Iris pigment epithelial cell (primary cell): ENCODE measurements at places on chromosomes 6 and 20.

GRCh38 chr6:4434655-4435054, 299.3 kb upstream of the ECI2 start:
- no peak for DNase-seq

GRCh38 chr20:25088267-25088666, 6.3 kb upstream of the VSX1 start:
- DNase-seq = no peak

DNA sequence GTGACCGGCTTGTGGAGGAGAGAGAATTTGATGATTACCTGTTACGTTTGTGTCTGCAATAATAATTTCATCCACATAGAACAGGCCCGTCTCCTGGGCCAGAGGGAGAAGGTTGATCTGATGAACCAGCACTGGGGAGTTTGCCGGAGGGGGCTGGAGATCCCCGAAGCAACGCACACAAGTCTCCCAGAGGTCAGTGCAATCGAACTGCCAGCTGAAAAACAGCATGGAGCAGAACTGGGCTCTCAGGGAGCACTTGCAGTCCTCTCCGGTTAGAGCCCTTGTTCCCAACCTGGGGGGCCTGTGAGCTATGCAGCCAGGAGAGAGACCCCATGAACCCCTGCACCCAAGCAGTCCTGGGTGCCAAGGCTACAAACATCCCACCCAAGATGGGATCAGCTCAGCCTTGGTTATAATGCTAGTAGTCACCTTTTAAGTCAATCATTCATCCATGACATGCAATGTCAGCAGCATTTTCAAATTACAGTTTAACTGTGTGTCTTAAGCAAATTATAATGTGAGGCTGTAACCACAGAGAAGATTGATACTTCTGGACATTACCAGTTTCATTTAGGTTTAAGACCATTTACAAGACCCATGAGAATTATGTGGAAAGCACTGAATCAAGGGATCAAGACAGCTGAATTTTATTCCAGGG, 34.2 kb downstream of the PKHD1 start:
- DNase-seq = no peak

DNA sequence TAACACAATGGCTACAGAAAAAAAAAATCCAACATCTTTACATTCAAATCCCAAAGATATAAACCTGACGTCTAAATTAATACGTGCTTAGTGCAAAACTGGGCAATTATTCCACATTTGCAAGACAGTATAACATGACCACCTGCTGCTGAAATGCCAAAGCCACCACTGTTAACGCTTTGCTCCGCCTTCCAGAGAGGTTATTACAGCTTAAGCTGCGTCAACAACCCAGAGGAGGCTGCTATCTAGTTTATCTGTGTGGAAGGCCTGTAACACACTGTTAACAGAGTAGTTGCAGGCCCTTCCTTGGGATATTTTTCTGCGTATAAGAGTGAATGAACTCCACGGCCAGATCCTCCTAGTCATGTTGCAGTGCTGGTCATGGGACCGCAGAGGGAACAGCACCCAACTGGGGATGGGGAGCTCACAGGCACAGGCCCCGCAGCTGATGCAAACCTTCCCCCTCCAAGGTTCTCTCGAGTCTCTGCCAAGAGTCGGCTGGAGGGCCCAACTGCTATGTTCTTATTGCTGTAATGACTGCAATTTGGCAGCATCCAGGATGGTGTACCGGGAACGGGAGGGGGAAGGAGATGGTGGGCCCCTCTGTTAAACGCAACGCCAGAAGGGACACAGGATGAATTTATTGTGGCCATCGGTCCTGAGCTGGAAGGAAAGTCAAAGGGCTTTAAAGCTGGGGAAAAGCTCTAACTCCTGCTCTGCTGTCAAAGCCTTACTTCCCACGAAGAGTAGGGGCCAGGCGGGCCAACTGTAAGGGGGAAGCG, 993 bp upstream of the NCOA7 start:
- peak; percentile 61 for DNase-seq

DNA sequence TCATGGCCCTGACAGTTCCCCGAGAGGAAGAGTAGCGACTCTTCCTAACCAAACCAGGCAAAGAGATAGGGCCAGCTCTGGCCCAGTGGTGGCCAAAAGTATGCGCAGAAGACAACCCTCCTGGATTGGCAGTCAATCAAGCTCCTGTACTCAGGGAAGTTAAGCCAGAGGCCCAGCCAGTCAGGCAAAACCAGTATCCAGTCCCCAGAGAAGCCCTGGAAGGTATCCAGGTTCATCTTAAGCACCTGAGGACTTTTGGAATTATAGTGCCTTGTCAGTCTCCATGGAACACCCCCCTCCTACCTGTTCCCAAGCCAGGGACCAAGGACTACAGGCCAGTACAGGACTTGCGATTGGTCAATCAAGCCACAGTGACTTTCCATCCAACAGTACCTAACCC, 298.3 kb downstream of the RNGTT start:
- no peak for DNase-seq

DNA sequence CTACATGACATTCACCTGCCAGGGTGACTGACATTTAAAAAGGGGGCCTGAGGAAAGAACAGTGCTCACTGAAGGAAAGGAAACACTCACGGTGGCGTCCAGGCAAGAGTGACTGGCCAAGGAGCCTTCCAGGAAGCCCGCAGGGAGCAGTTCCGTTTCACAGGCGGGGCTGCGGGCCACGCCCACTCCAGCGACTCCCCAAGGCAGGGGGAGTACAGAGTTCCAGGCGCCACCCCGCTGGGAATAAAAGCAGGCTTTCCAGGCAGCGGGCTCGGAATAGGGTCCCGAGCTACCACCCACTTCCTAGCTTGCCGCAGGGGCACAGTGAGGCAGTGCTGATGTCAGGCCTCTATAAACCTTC, 34.2 kb downstream of the PKIG start:
- no peak for DNase-seq

DNA sequence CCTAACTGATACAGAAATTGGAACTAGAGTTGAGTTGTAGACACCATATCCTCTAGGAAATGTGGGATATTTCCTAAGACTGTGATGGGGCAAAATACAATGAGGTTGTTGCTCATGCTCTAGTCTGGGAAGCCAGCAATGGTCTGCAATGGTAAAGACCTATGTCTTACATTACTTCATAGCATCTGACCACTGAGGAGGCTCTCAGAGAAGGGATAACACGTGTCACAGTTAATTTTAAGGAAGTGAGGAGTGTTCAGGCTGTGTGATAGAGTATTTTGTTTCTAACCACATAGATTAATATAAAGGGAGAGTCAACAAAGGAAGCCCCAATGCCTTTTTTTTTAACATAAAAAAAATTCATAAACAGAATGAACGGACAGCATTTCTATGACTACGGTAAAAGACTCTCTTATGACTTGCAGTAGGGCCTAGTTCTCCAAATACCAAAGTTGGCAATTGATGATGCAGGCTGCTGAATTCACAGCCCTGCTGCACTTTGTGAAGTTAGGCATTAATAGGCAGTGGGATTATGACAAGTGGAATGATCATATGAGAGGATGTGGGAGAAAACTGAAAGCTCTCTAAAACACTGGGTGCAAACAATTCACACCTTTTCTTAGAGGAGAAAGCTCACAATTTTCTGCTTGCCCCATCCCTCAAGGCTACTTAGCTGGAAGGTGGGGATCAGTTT, 13.7 kb downstream of the KCNS1 start:
- DNase-seq = no peak

DNA sequence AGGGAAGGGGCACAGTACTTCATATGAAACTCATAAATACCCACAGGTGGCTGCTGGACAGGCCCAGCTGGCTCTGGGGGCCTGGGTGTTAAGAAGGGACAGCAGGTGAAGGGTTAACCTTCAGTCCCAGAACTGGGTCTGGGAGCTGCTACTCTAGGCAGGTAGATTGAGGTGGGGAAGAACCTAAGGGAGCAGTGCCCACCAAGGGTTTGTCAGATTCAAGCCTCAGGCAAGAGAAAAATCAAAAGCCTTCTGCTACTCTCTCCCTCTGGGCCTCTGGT, 5.6 kb downstream of the RPL10A start:
- no peak for DNase-seq

DNA sequence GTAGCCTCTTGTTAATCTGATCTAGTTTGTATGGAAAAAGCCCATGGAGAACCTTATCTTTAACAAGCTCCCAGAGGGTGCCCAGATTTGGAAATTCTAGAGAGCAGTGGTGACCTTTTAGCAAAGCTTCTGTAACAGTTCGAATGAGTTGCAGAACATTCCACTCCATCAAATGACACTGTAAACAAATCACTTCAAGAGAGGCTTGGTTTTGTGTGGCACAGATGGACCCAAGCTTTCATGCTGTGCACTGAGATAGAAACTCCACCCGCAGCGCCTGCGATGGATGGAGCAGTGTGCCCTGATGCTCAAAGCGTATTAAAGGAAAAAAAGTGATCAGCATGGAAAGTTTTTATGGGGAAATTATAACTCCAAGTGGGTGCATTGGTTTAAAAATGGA, 55.1 kb upstream of the ISM1 start:
- DNase-seq = no peak

DNA sequence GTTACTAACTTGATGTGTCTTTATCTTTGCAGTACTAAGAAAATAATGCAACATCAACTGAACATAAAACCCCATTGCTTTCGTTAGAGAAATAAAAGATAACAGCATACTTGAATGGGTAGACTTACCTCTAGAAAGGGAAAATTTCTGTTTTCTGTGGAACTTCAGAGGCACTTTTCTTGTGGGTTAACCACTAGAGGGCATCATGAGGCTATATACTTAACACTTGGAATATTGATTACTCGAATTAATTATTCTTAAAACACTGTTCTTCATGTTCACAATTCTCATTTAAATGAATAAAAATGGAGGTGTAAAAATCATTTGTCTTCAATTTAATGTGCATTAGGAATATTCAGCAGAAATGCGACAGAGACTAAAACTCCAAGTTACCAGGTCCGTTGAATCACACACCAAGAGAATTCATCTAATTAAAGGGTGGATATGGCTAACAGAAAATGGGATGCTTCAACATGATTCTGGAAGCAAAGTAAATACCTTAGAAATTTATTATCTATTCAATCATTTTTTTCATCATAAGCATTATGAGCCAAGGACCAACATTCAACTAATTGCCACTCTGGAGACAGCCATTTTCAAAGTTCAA, 330.8 kb upstream of the PREP start:
- DNase-seq = peak; percentile 43
